ENCODE measurements at places on chromosomes 7 and 10.

DNA sequence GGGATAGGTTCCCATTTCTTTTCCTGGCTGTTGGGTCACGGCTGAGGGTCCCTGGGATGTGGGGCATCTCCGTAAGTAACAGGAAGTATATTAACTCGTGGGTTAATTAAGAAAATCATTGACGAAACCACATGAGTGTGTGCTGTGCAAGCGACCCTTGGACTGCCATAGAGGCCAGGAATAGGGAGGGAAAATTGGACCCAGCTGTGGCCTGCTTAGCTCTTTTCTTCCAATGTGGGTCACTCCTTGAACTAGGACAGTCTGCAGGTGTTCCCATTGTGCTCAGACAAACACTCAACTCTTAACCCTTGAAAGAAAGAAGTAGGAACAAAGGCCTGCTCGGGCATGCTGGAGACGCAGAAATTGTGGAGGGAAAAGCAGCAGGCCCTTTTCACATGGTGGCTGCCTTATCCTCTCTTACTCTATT, 25.6 kb upstream of the PLEKHA1 start:
- no peak for DNase-seq

GRCh38 chr10:117471344-117471874, 71.1 kb upstream of the EMX2 start:
- no peak for DNase-seq

DNA sequence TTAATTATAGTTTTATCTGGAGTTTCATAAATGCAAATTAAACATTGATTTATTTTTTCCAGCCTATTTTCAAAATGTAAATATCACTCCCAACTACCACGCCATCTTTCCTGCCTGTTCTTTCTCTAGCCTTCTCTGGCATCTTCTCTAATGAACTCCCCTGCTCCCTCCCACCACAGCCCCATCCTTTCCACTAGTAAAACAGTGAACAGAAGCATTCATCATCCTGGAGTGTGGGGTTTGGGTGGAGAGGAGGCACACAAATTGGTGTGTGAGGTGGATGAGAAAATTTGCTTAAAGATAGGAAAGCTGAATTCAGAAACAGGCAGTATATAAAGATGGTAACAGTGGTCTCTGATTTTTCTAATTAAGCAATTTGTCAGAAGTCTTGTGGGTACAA, 479.4 kb downstream of the ARL4A start:
- no peak for DNase-seq

- no peak for DNase-seq
These were observed 60.0 kb downstream of the FAM13C start for GRCh38 chr10:59302381-59302780.

DNA sequence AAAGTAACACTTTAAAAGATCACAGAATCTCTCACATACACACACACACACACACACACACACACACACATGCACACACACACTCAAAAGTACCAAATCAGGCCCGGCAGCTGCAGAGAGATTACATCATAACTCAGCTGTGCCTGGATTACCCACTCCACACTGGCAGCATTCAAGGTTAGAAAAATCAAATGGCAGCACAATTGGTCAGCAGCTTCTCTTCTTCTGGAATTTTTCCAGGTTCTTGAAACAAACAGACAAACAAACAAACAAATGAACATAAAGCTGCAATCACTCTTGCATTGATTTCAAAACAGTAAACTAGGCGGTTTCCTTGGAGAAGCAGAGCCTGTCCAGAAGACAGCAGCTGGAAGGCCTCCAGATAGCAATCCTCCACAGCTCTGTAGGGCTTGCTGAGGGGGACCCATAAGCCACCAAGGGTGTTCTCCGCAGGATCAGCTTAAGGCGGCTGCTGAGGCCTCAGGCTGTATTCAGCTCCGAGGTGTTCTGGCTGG, 24.5 kb upstream of the FAM133B start:
- no peak for DNase-seq

DNA sequence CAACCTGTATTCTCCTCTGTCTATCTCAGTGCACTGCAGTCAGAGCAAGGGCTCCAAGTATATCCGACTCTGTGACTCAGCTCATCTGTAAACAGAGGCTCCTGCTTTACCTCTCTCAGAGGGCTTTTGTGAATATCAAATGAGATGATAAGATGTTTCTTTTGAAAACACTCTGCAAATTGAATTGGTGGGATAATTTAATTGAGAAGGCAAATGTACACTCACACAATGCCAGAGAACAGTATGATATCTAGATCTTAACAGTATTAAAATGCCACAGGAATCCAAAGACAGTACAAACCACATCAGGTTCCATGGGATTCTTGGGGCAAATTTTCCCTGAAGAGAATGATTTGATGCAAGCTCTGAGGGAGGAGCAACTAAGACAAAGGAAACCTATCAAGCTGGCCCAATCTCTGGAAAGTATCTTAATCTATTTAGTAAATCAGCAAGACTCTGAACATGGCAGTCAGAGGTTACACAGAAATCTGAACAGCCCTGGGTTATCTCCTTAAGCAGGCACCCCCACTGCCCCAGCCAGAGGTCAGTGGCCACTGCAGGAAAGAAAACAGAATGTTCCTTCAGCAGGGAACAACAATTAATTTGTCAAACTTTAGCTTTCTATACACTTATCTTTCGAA, 45.9 kb downstream of the DOCK4 start:
- no peak for DNase-seq
